Stimulated activated naive CD8-positive, alpha-beta T cell treated with anti-CD3 and anti-CD28 coated beads, Interleukin-15, Interleukin-2, amounts not matched to agents 100 U/mL and 50 U/mL, for 24 hours (primary cell): ENCODE measurements at places on chromosomes 4 and X.

GRCh38 chr4:52143815-52144214, 92.7 kb downstream of the SPATA18 start:
- no peak for DNase-seq

DNA sequence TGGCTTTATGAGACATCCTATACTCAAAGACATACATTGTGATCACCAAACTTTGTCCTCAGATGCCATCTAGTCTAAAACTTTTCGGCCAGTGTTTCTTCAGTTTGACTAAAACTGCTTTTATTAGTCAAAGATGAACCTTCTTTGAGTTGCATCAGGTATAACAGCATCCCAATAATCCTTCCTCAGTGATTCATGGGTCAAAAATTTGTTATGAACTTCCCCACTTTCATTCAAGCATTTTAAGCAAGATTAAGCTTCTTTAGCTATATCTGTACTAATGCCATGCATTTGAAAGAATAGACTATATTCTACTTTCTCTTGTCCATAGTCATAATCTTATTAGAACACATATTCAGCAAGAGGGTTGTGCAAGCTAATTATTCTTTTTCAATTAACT, 1070.4 kb upstream of the ADGRL3 start:
- DNase-seq = no peak

GRCh38 chrX:150308041-150308440, 55.1 kb upstream of the MAMLD1 start:
- no peak for DNase-seq

GRCh38 chr4:103918214-103918613, 198.4 kb upstream of the TACR3 start:
- DNase-seq = no peak

- DNase-seq = no peak
Measured at GRCh38 chrX:11386001-11386523, 92.8 kb downstream of the AMELX start.

GRCh38 chrX:138669693-138670092, 41.8 kb downstream of the FGF13 start:
- no peak for DNase-seq
